ENCODE measurements at places on chromosomes 2 and 18. TPM values are rescaled to one million over a fixed set of nuclear protein-coding genes. Genes with fewer than 3 reads are reported as not detected.

Gene ANKRD53
- not detected for total RNA-seq

Gene EEF1B2
- total RNA-seq = 231 TPM

Gene SYT4
- not detected for total RNA-seq

Gene GNLY
- total RNA-seq = not detected

Gene ID2
- 65.9 TPM for total RNA-seq

Gene CCDC121
- total RNA-seq = 3.7 TPM

Gene RAB17
- 0.20 TPM for total RNA-seq

Gene RUFY4
- total RNA-seq = not detected

Gene UGT1A3
- 0.78 TPM for total RNA-seq

Gene NAB1
- 92.4 TPM for total RNA-seq

Gene LDLRAD4
- total RNA-seq = not detected

Gene BOLA3
- total RNA-seq = 147 TPM

Gene TRIM54
- not detected for total RNA-seq

Gene CYRIA
- total RNA-seq = 10.7 TPM

Gene HOXD3
- total RNA-seq = 7.5 TPM

Gene IL36G
- total RNA-seq = not detected

Measured in Caki2 (cell line).